ENCODE measurements at places on chromosomes 1 and 21.

GRCh38 chr1:108071601-108072000 lies 106.6 kb upstream of the VAV3 start:
- DNase-seq = no peak

DNA sequence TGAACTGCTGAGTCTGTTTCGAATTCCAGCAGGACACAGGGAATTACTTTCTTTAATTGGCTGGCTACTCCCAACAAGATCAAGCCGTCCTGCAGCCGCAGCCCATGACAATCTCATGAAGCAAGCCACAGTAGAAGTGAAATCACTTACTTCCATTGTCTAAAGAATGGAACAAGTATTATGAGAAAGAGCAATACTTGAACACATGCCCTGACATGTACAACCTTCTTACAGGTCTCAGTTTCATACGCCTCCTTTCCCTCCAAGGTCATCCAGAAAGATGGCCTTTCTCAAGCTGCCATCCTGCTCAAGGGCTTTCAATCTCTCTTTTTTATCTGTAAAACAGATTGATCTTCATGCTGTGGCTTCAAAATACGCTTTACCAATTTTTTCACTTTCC lies 85.1 kb downstream of the PCSK9 start:
- no peak for DNase-seq

- no peak for DNase-seq
Measured at GRCh38 chr21:22201126-22201525, 1202.9 kb downstream of the NCAM2 start.

DNA sequence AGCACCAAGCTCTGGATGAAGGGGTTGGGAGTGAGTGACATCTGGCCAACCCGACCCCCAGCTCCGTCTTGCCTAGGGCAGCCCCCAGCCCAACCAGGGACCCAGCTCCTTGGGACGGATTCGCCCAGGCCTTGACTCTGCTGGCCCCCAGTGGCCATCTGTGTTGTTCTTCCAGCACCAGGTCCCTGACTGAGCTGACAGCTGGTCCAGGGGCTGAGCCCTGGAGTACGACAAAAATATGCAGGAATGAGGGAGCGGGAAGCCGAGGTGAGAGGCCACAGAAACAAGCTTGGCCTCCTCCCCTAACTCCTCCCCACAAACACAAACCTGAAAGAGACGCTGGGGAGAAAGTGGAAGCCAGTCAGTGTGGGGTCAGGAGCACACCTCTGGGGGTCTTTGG lies 55.0 kb upstream of the PAX7 start:
- DNase-seq = no peak

DNA sequence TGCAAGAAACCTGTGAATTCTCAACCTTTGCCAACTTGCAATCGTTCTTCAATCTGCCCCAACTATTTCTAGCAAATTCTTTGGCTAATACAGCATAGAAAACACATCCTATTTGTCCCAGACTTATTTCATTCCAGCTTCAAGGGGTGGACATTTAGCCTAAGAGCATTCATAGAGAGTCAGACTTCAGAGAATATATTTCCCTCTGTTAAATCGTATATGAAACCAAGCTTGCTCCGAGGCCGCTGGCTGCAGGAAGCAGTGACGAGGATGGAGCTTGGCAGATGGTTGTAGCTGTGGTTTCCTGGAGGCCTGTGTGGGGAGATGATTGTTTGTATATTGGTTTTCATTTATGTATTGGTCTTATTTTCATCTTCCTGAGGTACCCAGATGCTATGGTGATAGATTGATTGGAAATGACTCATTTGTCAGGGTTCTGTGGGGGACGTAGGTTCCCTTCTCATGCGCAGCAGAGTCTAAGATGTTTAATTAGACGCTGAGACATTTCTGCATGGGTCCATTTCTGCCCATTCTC lies 26.1 kb downstream of the MAN1C1 start:
- DNase-seq = no peak

DNA sequence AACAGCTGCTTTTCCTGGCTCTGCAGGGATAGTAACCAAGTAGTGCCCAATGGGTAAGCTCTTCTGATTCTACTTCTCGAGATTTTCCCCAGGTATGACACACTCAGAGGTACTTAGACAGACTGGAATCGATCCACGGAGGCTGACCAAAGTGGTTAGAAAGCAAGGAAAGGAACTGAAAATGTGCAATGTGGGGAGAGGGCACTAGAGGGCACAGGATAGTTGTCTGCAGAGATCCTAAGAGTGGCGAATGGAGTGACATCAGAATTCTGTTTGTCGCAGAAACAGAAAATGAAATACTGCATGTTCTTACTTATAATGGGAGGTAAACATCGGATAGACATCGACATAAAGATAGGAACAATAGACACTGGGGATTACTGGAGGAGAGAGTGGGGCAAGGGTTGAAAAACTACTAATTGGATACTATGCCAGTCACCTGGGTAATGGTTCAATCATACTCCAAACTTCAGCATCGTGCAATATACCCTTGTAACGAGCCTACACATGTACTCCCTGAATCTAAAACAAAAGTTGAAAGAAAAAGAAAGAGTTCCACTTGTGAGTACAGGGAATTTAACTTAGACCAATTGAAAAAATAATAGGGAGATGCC lies 23.3 kb downstream of the CYP2J2 start:
- no peak for DNase-seq

DNA sequence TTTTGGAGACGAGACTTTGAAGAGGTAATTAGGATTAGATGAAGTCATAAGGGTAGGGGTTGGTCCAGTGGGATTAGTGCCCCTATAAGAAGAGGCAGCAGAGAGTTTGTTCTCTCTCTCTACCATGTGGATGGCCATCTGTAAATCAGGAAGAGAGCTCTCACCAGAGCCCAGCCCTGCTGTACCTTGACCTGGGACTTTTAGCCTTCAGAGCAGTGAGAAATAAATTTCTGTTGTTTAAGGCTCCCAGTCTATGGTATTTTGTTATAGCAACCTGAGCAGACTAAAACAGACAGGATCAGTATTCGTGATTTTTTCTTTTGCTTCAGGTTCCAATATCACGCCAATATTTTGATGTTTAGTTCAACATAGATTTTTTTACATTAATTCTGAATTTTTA lies 30.0 kb downstream of the TBX15 start:
- no peak for DNase-seq

Measured in COR-L47 (cell line).